ENCODE measurements at places on chromosomes 7 and 10. TPM values are rescaled to one million over a fixed set of nuclear protein-coding genes. Genes with fewer than 3 reads are reported as not detected.

DNA sequence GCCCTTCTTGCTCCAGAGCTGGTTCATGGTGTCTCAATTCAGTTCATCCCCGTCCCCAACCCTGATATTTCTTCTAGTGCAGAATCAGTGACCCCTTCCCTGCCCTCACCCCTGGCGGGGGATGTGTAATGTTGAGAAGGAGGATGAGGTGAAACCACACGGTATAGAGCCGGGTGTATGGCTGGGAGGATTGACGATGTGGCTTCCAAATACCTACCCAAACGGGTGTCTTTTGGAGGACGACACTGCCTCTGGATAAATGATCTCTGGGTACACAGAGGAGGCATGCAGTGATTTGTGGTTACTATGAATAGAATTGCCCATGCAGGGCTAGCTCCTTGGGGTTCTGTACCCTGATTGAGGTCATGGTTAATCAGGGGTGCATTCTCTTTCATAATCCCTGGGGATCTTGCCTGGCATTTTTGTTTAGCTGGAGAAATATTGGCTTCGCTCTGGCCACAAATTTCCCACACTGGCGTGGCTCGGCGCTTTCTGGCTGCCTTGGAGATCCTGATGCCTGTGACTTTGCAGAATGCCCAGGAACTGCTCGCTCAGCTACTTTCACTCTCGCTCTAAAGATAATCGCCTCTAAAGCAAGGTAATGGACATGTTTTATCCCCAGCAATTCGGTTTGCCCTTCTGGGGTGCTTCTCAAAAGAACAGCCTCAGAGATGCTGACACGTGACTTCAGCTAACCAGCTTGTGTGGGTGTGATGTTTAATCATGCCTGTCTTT, 89.2 kb downstream of the RBM20 start:
- H3K27ac ChIP-seq, result no peak overlapping the region
- no peak overlapping the region for H3K4me3 ChIP-seq
- no peak for DNase-seq
- peaks cover 38% of the 10 kb centered on the region for H3K27me3 ChIP-seq
- no peaks in the 10 kb centered on the region for H3K36me3 ChIP-seq
- H3K4me1 ChIP-seq, result peaks cover 13% of the 10 kb centered on the region

The FLNC gene
- 6.9 TPM for total RNA-seq

DNA sequence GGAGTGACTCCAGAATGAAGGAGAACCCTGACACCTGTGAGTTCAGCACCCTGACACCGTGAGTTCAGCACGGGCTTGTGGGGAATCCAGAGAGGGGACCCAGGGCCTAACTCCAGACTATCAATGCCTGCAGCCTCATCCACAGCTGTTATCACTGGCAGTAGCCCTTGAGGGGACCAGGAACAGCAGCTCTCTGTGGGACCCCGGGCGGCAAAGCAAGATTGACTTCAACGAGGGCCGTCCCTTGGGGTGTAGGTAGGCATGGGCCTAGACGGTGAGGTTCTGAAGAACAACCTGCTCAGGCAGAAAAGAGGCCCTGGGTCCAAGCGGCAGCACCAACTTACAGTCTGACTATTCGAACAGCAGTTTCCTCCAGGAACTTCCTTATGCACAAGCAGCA, 8.9 kb downstream of the GRID1 start:
- peaks cover 72% of the 10 kb centered on the region for H3K27me3 ChIP-seq
- peaks cover 3% of the 10 kb centered on the region for H3K4me1 ChIP-seq
- no peak overlapping the region for H3K4me3 ChIP-seq
- H3K27ac ChIP-seq, result no peak overlapping the region
- no peaks in the 10 kb centered on the region for H3K36me3 ChIP-seq

DNA sequence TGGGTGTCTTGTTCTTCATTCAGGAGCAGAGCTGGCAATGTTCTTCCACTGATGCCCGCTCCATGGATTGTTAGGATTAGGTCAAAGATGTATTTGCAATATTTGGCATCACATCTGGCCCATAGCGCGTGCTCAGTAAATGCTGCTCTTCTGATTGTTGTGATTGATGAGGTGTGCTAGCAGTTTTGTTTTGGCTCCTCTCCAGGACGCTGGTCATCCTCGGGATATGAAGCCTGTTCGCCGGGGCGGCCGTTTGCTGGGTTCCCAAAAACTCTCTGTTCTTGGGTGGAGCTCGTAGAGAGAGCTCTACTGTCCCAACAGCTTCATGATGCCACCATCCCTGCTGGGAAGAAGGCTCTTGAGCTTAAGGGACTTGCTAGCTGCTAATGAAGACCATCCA, 96.9 kb downstream of the XRCC2 start:
- no peaks in the 10 kb centered on the region for H3K27me3 ChIP-seq
- no peaks in the 10 kb centered on the region for H3K36me3 ChIP-seq
- H3K4me1 ChIP-seq, result peaks cover 7% of the 10 kb centered on the region
- no peak for DNase-seq

- no peak overlapping the region for H3K27ac ChIP-seq
- peaks cover 2% of the 10 kb centered on the region for H3K36me3 ChIP-seq
- no peak overlapping the region for H3K4me3 ChIP-seq
- peaks cover 2% of the 10 kb centered on the region for H3K4me1 ChIP-seq
Measured at GRCh38 chr7:85509476-85509875, 322.6 kb upstream of the SEMA3D start.

DNA sequence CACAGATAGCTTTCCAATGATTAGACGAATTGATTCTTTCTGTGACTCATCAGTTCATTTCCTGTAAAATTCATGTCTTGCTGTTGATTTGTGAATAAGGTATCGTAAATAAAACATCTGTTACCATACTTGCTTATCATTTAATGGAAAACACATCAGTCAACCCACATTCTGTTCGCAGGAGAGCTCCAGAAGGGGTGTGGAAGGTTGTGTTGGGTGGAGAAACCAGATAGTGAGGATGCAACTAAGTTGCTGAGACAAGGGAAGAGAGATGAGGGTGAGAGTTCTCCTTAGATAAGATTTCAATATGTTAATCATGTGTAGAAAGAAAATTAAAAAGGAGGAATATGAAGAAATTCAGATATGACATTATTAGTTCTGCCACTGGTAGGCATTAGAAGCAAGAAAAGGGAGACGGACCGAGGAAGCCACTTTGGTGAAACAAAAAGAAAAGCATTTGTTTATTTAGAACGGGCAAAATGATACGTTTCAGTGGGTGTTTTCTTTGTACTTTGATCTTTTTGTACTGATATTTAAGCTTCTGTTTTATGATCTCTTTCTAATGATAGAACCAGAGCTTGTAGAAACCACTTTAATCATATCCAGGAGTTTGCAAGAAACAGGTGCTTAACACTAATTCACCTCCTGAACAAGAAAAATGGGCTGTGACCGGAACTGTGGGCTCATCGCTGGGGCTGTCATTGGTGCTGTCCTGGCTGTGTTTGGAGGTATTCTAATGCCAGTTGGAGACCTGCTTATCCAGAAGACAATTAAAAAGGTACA, 7.8 kb downstream of the CD36 start:
- H3K36me3 ChIP-seq, result no peaks in the 10 kb centered on the region
- H3K4me3 ChIP-seq, result no peak overlapping the region
- no peak overlapping the region for H3K27ac ChIP-seq
- H3K4me1 ChIP-seq, result peaks cover 1% of the 10 kb centered on the region
- DNase-seq, result no peak
- H3K27me3 ChIP-seq, result no peaks in the 10 kb centered on the region
